HuH-7 (cell line): ENCODE measurements at places on chromosomes 5 and 9.

- DNase-seq = no peak
Observed at GRCh38 chr5:139783436-139783965, 12.1 kb upstream of the PSD2 start.

DNA sequence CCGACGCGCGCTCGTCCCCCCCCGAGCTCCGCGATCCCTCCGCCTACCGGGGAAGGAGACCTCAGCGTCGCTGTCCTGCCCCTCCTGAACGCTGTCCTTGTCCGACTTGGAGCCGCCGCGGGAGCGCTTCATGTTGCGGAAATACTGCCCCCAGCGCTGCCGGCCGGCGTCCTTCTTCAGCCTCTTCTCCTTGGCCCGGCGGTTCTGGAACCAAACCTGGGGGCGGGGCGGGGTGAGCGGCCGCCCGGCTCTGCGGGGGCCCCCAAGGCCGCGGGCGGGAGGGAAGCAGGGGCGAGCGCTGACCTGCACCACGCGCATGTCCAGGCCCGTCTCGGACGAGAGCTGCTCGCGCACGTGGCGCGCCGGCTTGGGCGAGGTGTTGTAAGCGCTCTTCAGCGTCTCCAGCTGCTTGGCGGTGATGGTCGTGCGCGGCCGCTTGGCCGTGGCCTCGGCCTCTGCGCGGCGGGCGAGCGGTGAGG is 6.3 kb downstream of the LHX3 start:
- no peak for DNase-seq

- no peak for DNase-seq
Observed at GRCh38 chr5:14185326-14186058, 42.4 kb downstream of the TRIO start.

DNA sequence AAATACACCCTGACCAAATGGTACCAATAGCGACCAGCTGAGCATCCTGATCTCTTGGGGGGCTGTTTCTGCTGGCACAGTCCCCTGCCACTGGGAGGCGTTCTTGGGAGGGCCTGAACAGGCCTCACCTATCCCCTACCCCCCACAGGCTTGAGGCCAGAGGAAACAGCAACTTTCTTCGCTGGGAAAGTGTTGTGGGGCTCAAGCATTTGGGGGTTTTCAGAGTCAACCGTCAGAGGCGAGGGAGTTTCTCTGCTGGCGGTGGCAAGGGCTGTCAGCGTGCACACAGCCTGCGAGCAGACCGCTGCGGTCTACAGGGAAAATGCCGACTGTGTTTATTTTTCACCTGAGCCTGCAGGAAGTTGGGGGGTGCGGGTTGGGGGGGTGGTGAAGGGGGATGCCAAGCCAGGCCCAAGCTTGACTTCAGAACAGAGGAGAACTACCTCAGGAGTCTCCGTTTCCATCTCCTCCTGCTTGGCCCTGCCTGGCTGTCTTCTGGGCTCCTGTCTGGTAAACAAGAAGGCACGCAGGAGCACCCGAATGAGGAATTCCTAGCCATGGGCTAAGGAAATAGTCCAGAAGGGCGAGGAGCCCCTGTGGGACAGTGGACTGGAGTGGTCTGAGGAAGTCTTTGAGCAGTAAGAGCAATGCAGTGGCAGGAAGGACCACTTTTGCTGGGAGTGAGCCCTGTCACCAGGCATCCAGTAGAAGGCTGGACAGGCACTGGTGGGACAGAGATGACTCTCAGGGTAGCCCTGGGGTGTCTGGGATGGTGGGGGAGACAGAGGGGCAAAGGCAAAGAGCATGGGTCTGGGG is 18.1 kb downstream of the TCF7 start:
- no peak for DNase-seq

DNA sequence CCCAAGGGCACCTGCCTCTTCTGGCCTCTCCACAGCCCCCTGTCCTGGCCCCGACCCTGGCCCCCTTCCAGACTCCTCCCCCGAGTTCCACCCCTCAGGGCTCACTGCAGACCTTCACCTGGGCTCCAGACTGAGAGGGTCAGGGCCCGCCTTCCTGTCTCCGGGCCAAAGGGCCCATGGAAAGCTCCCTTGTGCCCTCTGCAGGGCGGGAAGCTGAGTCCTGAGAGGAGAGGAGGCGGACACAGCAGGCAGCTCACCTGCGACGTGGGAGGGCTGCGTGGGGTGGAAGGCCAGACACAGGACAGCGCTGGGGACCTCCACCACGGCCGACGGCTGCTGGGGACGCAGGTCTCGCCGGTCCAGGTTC is 20.6 kb downstream of the DYNC2I2 start:
- DNase-seq = peak; percentile 83

- DNase-seq = no peak
Observed at GRCh38 chr5:122346897-122347581, 35.0 kb downstream of the SNCAIP start.

- DNase-seq = no peak
Observed at GRCh38 chr9:6702707-6703106, 55.1 kb upstream of the KDM4C start.

- no peak for DNase-seq
Observed at GRCh38 chr5:41876678-41877077, 6.5 kb upstream of the OXCT1 start.

DNA sequence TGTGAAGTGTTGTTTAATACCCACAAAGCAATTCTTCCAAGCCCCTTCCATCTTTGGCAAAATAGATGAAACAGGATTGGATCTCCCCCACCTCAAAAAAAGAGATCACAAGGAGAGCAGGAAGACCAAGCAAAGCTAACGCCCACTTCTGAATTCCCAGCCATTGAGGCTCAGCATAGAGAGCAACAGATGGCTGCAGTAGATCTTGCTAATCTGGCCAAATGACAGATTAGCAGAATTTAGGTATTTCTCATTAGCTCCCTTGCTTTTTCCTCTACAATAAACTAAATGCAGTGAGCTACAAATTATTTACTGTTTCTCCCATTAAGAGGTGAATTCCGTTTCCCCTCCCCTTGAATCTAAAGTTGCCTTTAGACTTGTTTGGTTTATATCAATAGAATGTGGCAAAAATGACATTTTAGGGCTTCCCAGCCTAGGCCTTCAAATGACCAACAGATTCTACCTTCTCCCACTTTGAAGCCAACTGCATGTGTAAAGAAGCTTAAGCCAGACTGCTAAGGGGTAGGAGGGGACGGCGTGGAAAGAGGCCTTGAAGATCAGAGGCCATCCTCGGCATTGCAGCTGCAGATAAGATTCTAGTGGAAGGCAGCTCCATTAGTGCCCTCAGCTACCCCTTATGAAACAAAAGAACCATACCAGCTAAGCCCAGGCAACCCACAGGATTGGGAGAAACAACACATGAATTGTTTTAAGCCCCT is 56.8 kb upstream of the CPEB4 start:
- DNase-seq = no peak
